ENCODE measurements at places on chromosomes 11 and 22.
A peak's percentile ranks its signal among the peaks of the same experiment; 100 is the strongest.

DNA sequence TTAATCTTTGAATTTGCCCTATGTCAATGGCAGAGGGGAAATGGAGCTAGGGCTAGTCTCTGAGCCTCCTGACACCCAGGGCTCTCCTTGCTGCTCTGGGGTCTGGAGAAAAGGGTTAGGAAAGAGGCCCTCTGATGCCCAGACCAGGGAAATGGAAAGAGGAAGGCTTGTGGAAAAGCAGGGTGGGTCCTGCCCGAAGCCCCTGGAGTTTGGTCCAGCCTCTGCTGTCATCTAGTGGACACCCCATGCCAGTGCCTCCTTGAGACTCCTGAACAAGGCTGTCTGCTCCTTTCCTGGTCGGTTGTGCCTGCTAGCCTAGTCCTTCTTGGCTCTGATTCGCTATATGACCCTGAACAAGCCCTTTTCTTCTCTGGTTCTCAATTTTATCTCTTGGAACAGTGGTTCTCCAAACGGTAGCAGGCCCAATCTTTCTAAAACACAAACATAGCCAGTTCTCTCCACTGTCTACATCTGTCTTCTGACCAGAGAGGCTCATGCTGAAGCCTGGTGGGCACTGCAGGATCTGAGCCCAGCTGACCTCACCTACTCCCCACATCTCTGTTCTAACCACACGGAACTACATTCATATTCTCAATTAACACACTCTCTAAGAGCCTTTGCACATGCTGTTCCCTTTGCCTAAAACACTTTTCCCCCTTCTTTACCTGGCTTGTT lies 8.8 kb upstream of the PLA2G3 start:
- peak; percentile 62 for DNase-seq

DNA sequence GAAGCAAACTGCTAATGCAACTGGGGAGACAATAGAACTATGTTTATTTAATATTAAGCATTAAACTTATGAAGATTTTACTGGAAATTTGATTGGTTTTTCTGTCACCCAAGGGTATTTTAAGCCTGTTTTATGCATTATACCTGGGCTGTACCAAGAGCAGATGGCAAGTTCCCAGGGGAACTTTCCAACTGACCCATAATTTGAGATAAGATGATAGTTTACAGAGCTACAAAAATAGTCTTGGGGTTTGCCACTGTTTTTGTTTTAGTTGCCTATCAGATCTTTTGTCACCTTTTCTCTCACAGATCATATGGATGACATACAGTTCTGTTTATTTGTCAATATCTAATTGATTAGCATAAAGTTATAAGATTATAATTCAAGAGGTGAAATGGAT lies 43.9 kb downstream of the PDE3B start:
- DNase-seq = no peak

DNA sequence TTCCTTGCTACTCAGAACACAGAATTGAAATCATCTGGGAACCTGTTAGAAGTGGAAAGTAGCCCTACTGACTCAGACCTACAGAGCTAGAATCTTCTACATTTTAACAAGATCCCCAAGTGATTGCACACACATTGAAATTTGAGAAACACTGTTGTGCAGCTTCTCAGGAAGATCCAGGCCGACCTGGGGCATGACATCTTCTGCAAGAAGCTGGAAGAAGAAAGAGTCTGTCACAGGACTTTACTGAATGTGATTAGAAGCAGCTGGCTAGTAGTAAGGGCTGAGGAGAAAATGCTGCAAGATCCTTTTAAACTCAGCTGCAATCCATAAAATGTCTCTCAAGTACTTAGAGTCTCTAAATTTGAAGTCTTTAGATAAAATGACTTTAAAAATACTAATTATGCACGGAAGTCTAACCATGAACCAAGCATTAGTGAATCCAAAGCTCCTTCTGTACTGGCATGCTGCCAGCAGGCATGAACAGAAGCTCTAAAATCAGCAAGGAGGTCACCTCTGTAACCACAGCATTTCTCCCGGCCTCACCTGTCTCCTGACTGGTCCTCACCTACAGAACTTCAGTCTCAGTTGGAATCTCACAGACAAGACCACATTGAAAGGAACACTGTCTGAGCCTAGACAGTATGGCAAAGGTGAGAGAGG lies 85.0 kb downstream of the SERGEF start:
- no peak for DNase-seq

- no peak for DNase-seq
These were observed 48.3 kb upstream of the LRRC55 start for GRCh38 chr11:57133366-57134038.

DNA sequence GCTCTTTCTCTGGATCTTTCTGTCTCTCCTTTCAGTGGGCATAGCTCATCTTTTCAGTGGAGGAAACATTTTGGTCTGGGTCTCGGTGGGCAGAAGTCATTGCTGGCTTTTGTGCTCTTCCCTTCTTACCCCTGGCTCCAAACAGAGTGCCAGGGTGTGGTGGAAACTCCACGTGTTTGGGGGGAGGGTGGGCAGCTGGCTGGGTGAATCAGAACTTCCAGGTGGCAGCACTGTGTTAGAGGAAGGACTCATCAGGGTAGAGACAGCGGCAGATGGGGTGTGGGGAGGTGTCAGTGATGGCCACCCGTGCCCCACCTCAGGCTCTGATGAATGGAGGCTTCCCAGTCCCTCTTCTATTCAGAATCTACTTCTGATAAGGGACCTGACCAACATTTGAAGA lies 114.0 kb downstream of the GRIK4 start:
- no peak for DNase-seq

GRCh38 chr22:33400061-33400840 lies 342.1 kb upstream of the SYN3 start:
- DNase-seq = no peak
